ENCODE measurements at places on chromosomes 6 and 20.

- DNase-seq, result no peak
Measured at GRCh38 chr20:48066246-48066645, 281.0 kb upstream of the SULF2 start.

- no peak for DNase-seq
Measured at GRCh38 chr6:46217671-46218131, 46.9 kb upstream of the ENPP5 start.

DNA sequence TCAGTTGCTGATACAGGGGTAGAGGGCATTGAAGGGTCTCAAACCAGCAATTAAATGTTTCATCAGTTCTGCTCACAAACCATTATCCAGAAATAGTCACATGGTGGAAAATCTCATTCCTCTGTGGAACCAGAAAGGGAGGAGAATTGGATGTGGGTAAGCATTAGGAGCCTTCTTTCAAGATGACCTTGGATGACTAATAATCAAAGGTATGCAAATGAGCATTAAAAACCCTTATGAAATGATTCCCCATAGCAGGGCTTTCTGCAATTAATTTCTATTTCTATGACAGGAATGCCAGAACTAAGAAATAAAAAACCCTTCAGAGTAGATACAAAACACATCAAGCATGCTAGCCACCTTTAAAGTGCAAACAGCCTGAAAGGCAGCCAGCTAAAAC is 37.4 kb upstream of the HCRTR2 start:
- no peak for DNase-seq

GRCh38 chr6:69942485-69942884 is 76.1 kb downstream of the COL19A1 start:
- DNase-seq, result no peak

- peak; percentile 30 for DNase-seq
Measured at GRCh38 chr6:141105481-141105880, 1027.2 kb upstream of the GJE1 start.

- no peak for DNase-seq
Measured at GRCh38 chr20:46377518-46377917, 28.9 kb downstream of the ELMO2 start.

GRCh38 chr20:17841751-17842215 is 126.8 kb downstream of the SNX5 start:
- DNase-seq, result no peak

- no peak for DNase-seq
Measured at GRCh38 chr6:145929037-145929633, 35.0 kb downstream of the SHPRH start.

DNA sequence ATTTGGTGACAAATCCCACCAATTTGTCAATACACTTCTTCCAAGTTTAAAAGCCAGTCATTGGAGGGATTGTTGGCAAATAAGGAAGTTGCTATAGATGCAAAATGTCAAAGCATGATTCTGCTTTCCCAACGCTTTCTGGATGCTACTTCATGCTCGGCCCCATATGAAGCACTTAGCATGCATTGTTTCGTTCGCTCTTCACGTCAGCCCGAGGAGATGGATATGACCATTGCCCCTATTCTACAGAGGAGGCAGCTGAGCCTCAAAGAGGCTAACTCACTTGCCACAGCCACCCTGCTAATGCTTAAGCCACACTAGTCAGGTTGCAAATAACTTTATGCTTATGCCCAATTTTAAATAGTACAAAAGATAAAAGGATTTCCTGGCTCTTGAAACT is 2.8 kb upstream of the NXT1 start:
- DNase-seq, result no peak

- no peak for DNase-seq
Measured at GRCh38 chr6:51678905-51679620, 408.4 kb downstream of the PKHD1 start.

- peak; percentile 18 for DNase-seq
Measured at GRCh38 chr6:99821164-99821563, 172.9 kb downstream of the MCHR2 start.

- no peak for DNase-seq
Measured at GRCh38 chr20:45372241-45372640, 5.9 kb downstream of the TP53TG5 start.

DNA sequence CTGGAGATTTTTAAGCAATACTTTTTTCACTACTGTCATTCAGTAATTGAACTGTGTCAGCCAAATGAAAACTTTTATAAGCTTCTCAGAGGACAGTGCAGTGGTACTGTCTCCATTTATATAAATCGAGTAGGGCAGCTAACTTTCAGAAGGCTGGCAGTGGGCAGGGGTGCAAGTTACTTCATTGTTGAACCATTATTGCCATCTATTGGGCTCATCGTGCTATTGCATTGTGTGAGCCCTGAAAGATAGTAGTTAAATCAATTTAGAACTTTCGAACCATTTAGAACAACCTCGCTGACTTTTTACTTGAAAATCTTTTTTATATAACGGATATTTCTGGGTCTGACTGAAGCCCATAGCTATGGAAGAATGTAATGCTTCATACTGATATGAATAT is 347.8 kb upstream of the PLCB4 start:
- DNase-seq, result no peak

All from T47D (cell line).